Dermis microvascular lymphatic vessel endothelial cell (primary cell): ENCODE measurements at places on chromosomes 1 and 21.

- DNase-seq, result no peak
These were observed 7.0 kb downstream of the TDRD5 start for GRCh38 chr1:179598631-179599030.

GRCh38 chr1:208242146-208242545, 2.0 kb downstream of the PLXNA2 start:
- DNase-seq, result no peak

GRCh38 chr1:116772648-116773045, 18.4 kb downstream of the CD2 start:
- peak; percentile 59 for DNase-seq

DNA sequence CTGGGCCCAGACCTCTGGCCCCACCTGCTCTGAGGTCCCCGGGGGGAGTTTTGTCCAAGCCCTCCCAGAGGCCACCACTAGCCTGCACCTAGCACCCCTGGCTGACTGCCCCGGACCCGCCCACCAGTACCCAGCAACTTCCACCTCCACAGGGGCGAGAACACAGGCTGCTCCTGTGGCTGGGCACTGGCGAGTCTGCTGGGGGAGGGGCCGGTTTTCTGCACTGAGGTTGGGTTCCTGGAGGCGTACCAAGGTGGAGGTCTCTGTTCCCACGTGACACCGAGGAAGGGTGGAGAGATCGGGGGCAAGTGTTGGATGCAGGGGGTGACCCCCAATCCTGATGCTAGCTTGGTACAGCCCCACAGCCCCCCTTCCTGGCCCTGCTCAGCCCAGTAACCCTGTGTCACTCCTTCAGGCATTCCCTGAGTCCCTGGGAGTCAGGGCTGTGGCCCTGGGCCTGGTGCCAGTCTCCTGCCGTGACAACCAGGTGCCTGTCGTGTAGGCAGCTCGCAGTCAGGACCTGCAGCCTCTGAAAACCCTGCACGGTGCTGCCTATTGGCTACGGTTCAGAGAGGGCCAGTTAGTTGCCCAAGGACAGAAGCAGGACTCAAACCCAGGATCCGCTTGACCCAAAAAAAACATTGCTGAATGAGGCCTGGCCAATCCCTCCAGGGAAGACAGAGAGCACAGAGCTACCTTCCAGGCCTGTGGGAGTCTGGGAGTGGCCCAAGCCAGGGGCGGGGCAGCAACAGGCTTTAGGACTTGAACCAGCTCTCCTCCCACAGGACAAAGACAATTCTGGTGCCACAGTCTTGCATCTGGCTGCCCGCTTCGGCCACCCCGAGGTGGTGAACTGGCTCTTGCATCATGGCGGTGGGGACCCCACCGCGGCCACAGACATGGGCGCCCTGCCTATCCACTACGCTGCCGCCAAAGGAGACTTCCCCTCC, 3.1 kb downstream of the ESPN start:
- no peak for DNase-seq
